Brain (organoid and tissue), 16 donors: ENCODE measurements at places on chromosomes 1 and 21. TPM values are rescaled to one million over a fixed set of nuclear protein-coding genes. Genes with fewer than 3 reads are reported as not detected.

BARHL2 gene
- 1.3 TPM for polyA plus RNA-seq

LCE3E gene
- not detected for polyA plus RNA-seq

KDF1 gene
- 17.2 TPM for polyA plus RNA-seq

AGMAT gene
- polyA plus RNA-seq: 0.61 TPM

CDA gene
- 2.9 TPM for polyA plus RNA-seq

CYP4Z1 gene
- polyA plus RNA-seq: not detected

B3GALNT2 gene
- 4.9 TPM for polyA plus RNA-seq
